ENCODE measurements at places on chromosomes 16 and 17. TPM values are rescaled to one million over a fixed set of nuclear protein-coding genes. Genes with fewer than 3 reads are reported as not detected.

DNA sequence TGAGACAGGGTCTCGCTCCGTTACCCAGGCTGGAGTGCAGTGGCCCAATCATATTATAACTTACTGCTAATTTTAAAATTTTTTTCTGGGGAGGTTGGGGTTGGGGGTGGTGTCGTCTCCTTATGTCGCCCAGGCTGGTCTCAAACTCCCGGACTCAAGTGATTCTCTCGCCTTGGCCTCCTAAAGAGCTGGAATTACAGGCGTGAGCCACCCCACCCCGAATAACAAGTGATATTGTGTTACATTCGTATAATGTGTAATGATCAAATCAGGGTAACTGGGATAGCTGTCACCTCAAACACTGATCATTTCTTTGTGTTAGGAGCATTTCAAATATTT, 16.2 kb upstream of the KPNA2 start:
- H3K27me3 ChIP-seq: no peaks in the 10 kb centered on the region
- peak overlapping the region; percentile 83 for H3K4me3 ChIP-seq
- H3K27ac ChIP-seq: peak overlapping the region; percentile 84

DNA sequence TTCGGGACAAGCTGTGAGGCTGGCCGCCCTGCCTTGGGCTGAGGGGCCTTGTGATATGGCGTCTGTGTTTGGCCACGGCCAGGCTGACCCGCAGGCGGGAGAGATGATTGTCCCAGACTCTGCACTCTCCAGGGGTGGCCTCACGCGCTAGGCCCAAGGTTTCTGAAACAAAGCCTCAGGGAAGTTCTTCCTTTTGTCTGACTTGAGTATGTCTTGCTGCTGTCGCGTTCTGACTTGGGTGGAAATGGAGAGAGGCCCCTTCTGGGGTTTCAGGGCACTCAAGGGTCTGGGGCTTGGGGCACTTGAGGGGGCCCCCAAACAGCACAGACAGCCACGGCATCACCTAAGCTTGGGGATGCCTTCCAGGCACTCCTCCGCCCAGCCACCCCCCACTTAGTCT, 3.8 kb upstream of the METRN start:
- no peaks in the 10 kb centered on the region for H3K36me3 ChIP-seq
- H3K27ac ChIP-seq: no peak overlapping the region
- H3K4me1 ChIP-seq: peaks cover 4% of the 10 kb centered on the region
- peaks cover 51% of the 10 kb centered on the region for H3K27me3 ChIP-seq
- no peak for DNase-seq
- H3K4me3 ChIP-seq: no peak overlapping the region

- DNase-seq: peak; percentile 51
- H3K4me1 ChIP-seq: peaks cover 32% of the 10 kb centered on the region
- H3K27ac ChIP-seq: peak overlapping the region; percentile 87
Observed at GRCh38 chr16:46923513-46924295, 39.5 kb downstream of the GPT2 start.

The MYH2 gene
- 1,903 TPM for total RNA-seq

The RPL19 gene
- total RNA-seq: 1,520 TPM

All from psoas muscle (tissue), 8 donors.